Stimulated activated CD4-positive, alpha-beta T cell treated with anti-CD3 and anti-CD28 coated beads, TNF-alpha, amount 100 ng/mL, for 4 hours (primary cell): ENCODE measurements at places on chromosomes 2 and 18.
A peak's percentile ranks its signal among the peaks of the same experiment; 100 is the strongest.

DNA sequence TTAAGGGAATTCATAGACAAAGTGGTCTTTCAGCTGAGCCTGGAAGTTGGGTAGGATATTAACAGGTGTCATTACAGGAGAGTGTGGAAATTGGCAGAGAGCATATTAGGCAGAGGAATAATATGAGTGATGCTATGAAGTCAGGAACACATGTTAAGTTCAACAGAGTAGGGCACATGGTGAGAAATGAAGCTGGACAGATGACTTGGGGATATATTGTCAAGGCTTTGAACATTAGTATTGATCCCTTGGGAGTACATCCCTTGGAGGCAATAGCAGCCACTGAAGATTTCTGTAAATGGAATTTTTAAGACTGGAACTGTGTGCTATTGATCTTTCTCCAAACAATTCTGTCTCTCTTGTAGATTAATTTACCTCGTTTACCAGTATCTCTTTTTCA, 170.7 kb downstream of the SCG2 start:
- no peak for DNase-seq

DNA sequence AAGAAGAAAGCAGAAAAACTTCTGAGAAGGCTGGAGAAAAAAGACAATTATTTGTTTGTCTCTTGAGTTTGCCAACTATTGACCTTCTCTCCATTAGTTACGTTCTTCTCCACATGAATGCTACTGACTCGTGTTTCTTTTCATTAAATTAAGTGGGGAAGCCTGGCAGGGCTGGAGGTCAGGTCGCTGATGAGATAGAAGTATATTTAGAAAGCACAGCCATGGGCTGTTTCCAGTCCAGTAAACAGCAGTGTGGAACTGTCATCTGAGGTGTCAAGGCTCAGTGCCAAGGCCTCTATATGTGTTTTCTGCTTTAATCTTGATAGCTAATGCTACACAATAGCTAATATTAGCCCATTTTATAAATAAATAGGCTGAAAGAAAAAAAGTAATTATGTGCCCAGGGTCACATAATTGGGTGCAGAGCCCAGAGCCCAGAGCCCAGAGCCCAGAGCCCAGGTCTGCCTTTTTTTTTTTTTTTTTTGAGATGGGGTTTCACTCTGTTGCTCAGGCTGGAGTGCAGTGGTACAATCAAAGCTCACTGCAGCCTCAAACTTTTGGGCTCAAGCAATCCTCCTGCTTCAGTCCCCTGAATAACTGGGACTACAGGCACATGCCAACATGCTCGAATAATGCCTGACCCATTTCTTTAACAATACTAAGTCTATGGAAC, 6.3 kb downstream of the MSGN1 start:
- no peak for DNase-seq

- DNase-seq: no peak
Observed at GRCh38 chr2:61962095-61962984, 56.9 kb downstream of the COMMD1 start.

GRCh38 chr2:60509066-60509465, 44.4 kb downstream of the BCL11A start:
- DNase-seq: no peak

DNA sequence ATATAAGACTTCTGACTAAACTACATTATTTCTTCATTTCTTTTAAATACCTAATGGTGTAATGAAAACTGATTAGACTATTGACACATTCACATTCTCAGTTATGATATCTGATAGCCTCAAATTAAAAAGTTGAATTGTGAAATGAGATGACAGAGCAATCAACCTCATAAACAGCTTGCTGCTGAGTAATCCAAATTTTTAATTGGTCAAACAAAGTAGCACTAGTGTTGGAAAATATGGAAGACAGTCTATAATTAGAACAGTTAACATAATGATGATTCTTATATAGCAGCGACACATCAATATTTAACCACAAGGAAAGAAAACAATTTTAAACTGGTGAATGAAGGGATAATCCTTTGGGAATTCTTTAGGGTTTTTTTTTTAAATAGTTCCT, 91.9 kb upstream of the LRP1B start:
- DNase-seq: no peak

- peak; percentile 18 for DNase-seq
Observed at GRCh38 chr2:27016801-27017325, 15.9 kb upstream of the TMEM214 start.

- no peak for DNase-seq
Observed at GRCh38 chr2:3175568-3175955, 202.1 kb downstream of the EIPR1 start.

DNA sequence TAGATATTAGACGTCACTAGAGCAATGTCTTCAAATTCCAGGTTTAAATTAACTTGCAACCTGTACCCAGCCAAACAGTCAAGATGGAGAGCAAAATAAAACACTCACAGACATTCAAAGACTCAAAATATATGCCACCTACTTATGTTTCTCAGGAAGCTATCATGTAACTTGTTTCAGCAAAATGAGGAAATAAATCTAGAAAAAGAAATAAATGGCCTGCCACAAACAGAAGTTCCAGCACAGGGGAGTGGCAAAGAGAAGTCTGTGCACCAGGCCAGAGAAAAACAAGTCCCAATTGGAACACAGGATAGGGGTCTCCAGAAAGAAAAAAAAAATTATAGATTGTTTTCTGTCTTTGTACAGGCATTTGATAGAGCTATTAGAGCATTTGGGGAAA, 96.7 kb downstream of the LRP2 start:
- no peak for DNase-seq

DNA sequence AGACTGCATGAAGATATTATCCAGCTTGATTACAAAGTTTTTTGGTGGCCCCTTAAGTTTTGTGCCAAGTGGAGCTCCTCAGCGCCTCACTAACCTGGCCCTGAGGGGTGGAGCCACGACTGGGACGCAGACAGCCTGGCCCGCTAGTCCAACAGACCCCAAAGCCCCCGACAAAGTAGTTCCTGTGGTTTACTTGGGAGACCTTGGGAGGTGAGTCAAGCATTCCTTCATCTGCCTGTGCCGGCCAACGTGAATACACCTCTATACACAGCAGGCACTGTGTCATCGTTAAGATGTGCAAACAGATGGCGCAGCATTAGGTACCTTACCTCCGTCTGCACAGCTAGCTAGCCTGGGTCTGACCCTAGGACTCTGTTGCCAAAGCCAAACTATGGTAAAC, 55.0 kb upstream of the LAMA1 start:
- DNase-seq: no peak

DNA sequence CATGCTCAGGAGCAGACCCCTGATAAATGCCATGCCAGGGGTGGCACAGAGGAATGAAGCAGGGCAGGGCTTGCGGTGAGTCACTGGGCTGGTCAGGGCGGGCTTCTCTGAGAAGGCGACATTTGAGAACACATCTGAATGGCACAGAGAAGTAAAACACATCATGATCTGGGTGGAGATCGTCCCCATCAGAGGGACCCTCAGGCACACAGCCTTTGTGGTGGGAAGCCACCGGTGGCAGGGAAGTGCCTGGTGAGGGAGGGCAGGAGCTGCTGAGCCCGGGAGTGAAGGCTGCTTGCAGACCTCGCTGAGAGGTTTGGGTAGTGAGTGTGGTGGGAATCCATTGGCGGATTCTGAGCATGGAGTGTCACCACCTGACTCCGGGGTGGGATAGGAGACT, 44.5 kb downstream of the DCDC2C start:
- no peak for DNase-seq
